ENCODE measurements at places on chromosomes 13 and 19.

DNA sequence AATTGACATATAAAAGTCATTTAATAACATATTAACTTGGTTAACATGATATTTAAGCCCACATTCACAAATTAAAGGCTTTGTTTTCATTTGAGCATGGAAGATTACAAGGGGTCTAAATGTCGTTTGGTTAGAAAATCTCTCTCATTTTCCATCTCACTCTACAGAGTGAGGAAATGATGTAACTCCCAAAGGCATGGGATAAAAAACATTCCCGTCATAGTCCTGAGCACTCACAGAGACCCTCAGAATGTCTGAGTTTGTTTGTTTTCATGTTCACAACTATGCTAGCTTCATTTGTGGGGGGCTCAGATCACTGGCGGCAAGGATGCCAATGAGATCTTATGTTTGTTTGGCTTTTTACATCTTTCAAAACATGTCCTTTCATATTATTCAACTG lies 307.5 kb downstream of the TBC1D4 start:
- no peak for DNase-seq

DNA sequence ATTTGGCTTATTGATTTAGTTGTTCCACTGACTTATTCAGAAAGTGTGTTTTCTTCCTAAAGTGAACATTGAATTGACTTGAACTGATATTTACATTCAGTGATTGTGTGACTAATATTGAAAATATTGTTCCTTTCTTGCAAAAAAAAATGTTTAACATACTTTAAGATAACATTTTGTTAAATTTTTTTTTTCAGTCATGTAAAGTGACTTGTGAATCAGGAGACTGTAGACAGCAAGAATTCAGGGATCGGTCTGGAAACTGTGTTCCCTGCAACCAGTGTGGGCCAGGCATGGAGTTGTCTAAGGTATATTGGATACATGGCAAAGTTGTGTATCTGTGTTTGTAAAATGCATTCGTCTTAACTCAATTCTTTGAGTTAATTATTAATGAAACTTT lies 22.9 kb downstream of the TNFRSF19 start:
- DNase-seq: no peak

DNA sequence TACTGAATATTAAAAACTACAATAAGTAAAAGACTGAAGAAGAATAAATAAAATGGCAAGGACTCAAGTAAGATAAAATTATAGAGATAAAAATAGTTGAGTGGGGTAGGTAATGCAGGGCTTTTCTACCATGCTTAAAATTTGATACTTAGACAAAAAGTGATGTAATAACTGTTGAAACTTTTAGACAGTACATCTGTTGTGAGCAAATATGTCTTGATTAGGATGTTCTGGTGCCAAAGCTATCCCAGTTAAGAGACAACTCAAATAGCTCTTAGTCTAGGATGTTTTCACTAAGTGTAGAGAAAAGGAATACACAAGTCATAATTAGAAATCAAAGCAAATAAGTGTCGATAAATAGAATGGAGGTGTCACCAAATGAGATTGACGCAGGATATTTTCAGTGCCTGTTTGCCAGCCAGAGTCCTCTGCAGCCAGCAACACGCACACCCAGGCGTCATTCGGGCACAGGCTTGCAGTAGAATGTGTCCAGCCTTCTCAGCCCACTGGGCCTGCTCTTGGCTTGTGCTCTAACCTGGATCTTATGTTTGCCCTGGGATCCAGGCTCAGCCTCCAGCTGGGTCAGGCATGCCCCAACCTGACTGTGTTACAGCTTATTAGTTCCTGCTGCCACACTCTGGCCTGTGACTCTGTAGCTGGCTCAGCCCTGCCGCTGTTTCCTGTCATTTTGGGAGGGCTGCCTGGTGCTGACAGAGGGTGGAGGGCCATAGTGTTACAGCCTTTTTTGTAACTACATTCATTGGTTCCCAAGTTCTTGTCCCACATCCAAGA lies 766.2 kb downstream of the PCDH17 start:
- no peak for DNase-seq

DNA sequence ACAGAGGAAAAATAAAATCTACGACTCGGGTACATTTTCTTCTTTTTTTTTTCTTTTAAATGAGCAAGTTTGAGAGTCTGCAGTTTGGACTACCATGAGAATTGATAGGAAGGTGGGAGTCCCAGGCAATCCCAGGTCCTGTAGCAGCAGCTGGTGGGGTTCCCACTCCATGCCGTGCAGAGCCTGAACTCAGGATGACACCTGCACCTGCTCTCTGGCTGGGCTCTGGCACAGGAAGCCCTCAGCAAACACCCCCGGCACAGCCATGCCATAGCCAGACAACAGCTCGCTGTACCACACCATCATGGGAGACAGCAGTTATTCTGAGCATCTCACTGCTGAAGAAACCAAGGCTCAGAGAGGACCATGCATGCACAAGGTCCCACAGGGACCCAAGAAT lies 6.2 kb upstream of the GP6 start:
- no peak for DNase-seq

DNA sequence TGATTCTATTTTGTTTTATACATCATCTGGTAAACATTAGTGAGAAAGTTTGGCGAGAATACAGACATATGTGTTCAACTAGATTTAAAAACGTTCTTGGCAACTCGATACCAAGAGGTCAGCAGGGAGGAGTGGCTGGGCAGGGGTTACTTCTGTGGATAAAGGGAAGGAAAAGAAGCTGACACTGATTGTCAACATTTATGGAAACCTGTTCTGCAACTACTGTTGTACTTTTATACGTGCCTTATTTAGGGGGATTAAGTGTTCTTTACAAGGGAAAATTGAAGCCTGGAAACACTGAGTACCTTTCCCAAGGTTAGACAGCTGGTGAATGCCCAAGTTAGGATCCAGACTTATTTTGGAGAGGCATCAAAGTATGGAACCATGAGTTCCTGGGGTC lies 65.0 kb downstream of the MTUS2 start:
- DNase-seq: no peak

DNA sequence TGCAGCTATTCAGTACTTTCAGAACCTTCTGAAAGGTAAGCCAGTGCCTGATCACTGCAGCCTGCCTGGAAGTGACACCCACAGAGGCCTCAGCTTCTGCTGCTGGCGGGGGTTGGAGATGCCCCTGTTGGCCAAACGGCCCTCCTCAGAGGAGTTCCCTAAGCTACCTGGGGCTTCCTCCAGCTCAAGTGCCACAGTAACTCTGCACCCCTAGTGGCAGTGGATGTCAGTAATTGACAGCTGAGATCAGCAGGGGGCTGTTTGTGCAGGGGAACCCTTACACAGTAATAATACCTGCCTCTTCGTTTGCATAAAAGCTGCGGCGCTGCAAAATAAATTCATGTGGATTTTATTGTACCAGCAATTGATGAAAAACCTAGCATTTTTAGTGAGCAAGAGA lies 28.9 kb downstream of the TDRD12 start:
- no peak for DNase-seq

DNA sequence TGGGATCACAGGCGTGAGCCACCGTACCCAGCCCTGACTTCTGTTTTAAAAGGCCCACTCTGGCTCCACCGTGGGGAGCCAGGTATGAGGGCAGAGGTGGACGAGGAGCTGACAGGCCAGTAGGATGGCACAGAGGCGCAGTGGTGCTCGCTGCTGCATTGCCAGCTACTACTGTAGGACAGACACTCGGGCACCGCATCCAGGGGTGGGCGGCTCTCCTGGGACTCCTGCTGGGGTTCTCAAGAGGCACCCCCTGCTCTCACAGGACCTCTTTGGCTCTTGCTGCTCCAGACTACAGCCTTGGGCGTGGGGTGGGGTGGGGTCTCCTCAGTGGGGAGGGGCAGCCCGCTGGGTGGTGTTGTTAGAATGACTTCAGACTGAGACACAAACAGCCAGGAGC lies 53.4 kb downstream of the LATS2 start:
- no peak for DNase-seq

DNA sequence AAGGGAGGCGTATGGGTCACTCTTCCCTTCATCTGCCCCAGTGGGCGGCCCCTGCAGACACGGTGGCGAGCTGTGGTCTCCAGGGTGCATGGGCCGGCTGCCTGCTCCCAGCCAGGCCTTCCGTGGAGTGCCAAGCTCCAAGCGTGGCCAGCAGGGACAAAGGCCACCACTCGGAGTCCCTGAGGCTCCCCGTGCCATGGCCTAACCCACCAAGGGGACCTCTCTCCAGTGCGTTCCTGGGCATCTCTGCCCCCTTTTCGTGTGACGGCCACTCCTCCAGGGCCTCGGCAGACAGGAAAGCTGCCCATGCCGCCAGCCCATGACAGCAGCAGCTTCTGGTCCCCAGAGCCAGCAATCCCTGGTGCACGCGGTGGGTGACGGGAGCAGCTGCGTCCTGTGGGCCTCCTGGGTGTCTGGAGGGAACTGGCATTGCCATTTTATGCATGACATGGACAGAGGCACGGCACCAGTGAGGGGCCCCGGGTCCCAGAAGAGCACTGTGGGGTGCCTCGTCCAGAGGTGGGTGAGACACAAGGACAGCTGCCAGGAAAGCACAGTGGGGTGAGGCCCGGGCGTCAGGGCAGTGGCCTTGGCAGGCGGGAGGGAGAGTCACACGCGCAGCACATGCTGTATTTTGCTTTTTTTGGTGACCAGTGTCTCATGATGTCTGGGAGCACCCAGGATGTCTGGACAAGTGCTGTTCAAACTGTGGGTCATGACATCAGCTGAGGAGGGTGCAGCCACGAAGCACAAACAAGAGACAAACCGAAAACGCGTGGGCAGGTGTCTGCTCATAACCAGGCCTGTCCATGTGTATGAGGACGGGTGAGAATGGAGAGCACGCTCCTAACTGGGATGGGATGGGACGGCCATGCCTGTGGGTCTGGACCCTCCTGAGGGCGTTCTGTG lies 32.3 kb downstream of the CEBPG start:
- no peak for DNase-seq

DNA sequence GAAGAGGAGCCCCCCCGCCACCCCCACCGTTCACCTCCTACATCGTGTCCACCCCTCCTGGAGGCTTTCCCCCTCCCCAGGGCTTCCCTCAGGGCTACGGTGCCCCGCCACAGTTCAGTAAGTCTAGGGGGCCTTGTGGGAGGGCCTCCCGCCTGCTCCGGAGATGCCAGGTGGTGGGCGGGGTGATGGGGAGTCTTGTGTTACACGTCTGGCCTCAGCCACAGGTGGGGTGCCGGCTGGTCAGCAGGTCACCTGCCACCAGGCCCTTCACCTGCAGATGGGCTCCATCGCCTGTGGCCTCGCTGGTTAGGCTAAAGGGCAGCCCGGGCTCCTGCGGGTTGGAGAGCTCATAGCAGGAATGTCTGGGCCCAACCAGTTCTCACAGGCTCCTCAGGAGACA lies 8.0 kb upstream of the RPS15 start:
- DNase-seq: no peak

DNA sequence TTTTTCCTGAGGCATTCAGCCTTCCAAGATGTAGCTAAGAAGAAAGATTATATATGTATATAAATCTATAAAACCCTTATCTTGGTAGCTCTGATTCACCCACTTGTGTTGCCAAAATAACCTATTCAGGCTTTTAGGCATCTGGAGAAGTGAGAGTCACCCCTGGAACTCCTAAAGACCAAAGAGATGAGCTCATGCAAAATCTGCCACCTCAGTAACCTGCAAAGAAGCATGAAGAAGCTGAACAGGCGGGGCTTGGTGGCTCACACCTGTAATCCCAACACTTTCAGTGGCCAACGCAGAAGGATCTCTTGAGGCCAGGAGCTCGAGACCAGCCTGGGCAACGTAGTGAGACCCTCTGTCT lies 393.7 kb downstream of the FOXO1 start:
- no peak for DNase-seq

GRCh38 chr13:77290342-77290741 lies 36.6 kb downstream of the MYCBP2 start:
- DNase-seq: no peak

GRCh38 chr19:30209617-30210600 lies 162.3 kb upstream of the ZNF536 start:
- DNase-seq: no peak

- DNase-seq: no peak
Measured at GRCh38 chr19:36103842-36104552, 6.9 kb upstream of the OVOL3 start.

- no peak for DNase-seq
Measured at GRCh38 chr13:26583662-26584061, 26.2 kb downstream of the WASF3 start.

DNA sequence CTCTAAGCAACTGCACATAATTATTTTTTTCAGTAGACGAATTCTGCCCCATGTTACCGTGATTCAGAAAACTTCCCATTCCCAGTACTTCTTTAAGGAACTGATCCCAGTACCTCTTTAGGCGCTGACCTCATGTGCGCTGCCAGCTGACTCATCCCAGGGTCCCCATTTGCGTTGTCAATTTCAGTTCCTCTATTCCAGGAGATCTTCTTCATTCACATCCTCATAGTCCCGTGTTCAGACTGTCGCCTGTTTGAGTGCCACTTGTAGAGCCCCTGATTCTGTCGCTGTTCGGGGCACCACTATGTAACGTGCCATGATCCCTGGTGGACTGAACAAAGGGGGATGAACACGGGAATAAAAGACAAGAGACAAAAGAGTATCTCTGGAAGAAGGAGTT lies 16.4 kb downstream of the FPR3 start:
- DNase-seq: no peak

DNA sequence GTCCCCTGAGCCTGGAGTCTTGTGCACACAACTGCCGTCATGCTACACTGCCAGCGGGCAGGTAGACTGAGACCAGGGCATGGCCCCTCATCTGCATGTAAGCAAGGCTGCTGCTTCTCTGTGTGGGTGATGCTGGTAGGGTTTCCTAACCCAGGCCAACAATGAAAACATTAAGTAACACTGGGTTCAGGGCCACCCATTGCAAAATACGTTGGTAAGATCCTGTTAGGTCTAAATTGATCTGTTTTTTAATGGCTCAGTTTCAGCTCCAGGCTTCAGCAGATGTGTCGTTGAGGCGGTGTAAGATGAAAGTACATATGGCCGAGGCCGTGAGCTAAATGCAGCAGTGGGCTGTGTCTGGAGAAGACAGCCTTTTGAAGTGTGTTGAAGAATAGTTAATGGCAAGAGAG lies 383.4 kb downstream of the IRS2 start:
- DNase-seq: no peak
